Activated CD8-positive, alpha-beta memory T cell treated with anti-CD3 and anti-CD28 coated beads for 1 hour (primary cell): ENCODE measurements at places on chromosomes 2 and 18.

GRCh38 chr2:219057709-219058540, 2.8 kb downstream of the IHH start:
- DNase-seq = peak; percentile 34

DNA sequence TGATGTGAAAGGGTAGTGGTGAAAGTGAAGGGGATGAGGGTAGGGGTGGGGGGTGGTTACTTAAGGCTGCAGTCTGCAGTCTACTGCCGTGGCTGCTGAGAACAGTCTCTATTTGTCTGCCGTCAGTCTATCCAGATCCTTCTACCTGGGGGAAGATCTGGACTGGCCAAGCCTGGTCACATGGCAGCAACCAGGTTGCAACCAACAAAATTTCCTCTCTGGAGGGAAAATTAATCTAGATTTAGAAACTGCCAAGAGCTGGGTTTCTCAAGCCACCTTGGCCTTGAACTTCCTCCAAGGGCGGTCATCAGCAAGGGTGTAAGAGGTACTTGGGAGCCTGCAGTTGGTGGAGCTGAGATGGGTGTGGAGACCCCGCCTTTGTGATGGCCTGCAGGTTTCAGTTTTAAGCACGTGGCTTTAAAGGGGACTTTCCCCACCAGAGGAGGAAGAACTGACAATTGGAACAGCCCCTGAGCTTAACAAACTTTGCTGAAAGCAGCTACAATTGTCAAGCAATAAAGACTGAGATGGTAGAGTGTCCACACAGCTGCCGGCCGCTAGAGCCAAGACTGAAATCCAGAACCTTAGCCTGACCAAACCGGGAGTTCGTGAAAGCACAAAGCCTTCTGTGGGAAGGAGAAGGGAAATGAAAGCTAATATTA, 31.4 kb upstream of the KCMF1 start:
- DNase-seq = no peak

DNA sequence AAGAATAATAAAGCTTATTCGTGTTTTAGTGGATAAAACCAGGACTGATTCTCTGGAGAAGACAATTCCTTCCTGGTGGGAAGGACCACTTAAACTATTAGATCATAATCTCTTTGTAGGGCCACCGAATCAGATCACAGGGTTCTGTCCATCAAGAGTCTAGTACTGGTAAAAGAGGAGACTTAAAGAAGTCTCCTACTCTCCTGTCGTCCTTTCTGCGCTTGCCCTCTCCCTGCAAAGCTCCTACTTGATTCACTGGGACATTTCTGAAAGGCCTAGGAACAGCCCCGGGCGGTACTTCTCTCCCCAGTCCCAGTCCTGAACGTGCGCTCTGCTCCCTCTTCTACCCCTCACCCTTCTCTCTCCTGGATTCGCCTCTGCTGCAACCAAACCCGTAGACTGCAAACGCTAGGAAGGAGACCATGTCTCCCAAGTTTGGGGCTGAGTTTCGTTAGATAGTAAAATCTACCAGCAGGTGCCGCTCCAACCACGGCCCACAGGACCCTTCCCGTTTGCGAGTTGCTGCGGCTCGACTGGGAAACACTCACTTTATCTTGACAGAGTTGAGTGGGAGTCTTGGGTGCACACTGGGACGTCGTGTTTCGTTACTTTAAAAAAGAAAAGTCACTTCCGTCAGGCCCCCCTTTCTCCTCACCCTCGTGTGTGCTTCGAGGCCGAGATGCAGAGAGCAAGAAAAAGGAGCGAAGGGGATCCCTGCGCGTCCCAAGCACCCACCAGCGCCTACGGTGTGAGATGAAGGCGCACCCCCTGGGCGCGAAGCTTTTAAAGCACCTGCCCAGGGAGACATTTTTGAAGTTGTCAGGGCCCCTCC, 923 bp downstream of the FIGLA start:
- DNase-seq = peak; percentile 45

- DNase-seq = no peak
These were observed 5.0 kb downstream of the CNDP1 start for GRCh38 chr18:74539289-74539688.

DNA sequence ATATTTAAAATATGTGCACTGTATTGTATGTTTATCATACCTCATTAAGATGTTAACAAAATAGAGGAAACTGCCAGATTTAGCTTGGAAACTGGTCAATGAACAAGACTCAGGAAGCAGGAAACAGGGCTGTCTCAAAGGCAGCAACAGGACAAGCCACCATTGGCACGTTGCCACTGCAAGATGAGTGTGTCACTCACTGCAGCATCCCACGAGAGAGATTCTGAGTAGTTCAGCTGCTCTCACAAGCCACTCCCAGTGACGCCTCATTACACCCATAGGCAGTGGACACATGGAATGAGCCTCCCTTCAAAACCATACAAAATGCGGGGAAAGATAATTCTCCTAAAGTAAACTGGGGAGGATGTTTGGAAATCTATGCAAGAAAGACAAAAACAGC, 181.9 kb upstream of the DLGAP1 start:
- DNase-seq = no peak

DNA sequence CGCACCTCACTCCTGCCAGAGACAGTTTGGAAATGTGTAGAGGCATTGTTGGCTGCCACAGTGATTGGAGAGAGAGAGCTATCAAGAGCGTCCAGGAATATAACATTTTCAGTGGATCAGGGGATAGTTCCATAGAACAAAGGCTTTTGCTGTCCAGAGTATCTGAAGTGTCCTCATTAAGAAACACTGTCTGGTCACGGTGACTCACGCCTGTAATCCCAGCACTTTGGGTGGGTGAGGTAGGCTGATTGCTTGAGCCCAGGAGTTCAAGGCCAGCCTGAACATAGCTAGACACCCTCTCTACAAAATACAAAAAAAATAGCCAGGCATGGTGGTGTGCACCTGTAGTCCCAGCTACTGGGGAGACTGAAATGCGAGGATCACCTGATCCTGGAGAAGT, 231.1 kb downstream of the MBD5 start:
- DNase-seq = no peak

- DNase-seq = no peak
These were observed 236.4 kb downstream of the TNS1 start for GRCh38 chr2:217766356-217766755.

DNA sequence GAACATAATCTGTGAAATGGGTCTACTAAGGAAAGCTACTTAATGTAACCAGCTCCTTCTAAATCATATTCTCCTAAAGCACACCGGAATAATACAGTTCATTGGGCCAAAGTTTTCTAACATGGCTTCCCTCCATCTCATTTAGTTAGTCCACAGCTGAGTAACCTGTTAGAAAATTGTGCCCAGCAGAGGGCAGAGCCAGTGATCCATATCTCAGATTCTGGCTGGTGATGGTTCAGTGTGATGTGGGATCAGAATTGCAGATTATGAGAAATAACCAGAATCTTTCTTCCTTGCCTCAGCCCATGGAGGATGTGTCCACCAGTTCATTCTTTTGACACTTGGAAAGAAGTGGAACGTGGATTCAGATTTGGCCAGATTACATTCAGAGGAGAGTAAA, 9.4 kb upstream of the CTLA4 start:
- DNase-seq = no peak

DNA sequence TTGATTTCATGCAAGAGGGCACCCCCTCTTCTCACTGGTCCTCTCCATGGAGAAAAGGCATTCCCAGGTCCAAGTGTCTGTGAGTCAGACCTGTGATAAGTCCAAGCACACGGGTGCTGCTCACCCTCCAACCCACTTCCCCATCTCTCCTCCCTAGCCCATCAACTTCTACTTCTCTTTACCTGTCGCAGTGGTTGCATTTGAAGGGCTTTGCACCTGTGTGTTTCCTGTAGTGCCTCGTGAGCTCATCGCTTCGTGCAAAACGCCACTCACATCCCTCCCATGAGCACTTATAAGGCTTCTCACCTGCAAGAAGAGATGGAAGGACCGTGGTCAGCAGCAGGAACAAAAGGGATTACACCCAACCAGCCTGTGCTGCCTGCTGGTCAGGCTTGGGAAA, 77.5 kb downstream of the KLF7 start:
- no peak for DNase-seq

GRCh38 chr2:105239924-105240323, 1.6 kb upstream of the GPR45 start:
- DNase-seq = no peak

DNA sequence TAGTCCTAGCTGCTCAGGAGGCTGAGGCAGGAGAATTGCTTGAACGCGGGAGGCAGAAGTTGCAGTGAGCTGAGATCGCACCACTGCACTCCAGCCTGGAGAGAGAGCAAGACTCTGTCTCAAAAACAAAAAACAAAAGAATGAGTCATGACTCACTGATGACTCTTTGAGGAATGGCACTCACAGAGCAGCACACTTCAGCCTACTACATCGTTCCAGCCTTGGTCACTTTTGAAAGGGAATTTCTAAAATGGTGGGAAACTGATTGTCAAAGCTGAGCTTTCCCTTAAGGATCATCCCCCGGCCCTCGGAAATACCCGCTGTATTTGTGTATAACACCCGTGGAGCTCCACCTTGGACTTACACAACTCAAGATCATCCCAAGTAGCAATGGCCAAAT, 217.3 kb upstream of the HS6ST1 start:
- DNase-seq = no peak

DNA sequence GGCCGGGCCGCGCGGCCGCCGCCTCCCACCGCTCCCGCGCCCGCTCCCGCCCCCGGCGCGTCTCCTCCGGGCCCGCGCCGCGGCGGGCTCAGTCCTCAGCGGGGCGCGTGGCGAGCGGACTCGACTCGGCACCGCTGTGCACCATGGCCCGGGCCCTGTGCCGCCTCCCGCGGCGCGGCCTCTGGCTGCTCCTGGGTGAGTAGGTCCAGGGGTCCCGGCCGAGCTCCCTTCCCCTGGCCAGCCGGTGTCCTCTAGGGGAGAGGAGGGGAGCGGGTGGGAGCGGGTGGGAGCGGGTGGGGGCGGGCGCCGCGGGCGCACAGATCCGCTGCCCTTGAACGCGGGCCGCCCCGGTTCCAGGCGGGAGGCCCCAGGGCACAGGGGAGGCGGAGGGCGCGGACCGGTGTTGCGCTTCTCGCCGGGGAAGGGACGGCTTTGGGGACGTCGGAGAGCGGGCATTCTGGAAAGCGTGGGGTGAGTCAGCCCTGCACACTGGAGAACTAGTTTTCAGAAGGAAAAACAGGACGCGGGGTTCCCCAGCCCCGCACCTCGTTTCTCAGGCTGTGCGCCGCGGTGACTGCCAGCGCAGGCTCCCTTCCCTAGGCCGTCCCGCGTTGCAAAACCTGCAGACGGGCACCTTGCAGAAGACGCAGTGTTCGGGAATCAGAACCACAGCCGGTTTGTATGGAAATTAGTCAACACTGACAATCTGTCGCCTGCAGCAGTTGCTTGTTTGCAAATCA, at the start of gene RAMP1:
RAMP1 (plus strand) TSS at position 91 of the 740 bp plus-strand sequence; CDS start at position 144, 53 bp downstream.
- no peak for DNase-seq

GRCh38 chr2:45616658-45617411, 5.8 kb upstream of the SRBD1 start:
- DNase-seq = no peak

DNA sequence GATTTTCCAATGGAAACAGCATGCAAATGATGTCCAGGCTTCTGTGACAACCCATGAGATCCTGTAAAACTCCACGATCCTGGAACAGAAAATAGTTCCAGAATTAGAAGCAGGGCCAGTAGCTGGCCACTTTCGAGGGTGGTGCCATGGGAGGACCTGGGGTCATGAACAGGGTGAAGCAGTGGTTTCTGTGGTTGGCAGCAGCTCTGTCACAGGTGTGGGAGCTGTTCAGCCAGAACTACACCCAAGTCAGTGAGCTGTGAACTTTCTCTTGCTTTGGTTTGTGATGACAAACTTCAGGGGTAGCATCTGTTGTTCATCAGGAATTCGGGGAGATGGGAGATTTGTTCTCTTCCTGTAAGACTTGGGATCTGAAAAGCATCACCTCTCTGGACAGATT, 314.4 kb upstream of the NT5C1B start:
- no peak for DNase-seq

- no peak for DNase-seq
These were observed 673.8 kb downstream of the ARHGAP15 start for GRCh38 chr2:143802871-143803650.

GRCh38 chr2:84441036-84441435, 18.0 kb downstream of the SUCLG1 start:
- no peak for DNase-seq

- no peak for DNase-seq
These were observed 83.3 kb upstream of the POMC start for GRCh38 chr2:25251422-25252273.

DNA sequence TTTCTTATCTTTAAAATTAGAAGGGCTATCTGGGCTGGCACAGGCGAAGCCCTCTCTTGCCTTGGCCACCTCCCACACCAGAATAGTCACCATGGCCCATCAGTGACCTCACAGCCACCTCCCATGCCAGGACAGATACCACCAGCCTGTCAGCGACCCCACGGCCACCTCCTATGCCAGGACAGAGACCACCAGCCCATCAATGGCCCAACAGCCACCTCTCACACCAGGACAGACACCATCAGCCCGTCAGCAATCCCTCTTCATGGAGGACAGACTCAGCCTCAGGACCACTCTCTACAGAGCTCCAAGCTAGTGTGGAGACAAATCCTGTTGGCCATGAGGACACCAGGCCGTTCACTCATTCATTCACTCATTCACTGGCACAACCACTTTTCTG, 74.6 kb downstream of the ASB1 start:
- DNase-seq = no peak

DNA sequence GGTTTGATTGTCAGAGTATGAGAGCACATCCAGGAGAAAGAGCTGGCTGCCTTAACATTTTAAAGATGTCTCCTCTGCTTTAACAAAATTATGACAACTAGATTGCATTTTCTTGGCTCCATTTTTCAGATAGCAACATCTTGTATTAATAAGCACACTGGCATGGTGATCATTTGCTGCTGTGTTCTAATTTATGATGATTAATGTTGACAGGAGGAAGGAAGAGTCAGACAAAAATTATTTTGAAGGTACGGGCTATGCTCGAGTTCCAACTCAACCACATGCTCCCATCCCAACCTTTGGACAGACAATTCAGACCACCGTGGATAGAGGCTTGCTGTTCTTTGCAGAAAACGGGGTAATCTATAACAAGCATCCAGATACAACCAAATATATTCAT, 98.2 kb upstream of the TTC39C start:
- no peak for DNase-seq

- no peak for DNase-seq
These were observed 99.0 kb downstream of the NETO1 start for GRCh38 chr18:72768681-72769229.

- no peak for DNase-seq
These were observed 124.7 kb upstream of the PPP1CB start for GRCh38 chr2:28626891-28627421.

DNA sequence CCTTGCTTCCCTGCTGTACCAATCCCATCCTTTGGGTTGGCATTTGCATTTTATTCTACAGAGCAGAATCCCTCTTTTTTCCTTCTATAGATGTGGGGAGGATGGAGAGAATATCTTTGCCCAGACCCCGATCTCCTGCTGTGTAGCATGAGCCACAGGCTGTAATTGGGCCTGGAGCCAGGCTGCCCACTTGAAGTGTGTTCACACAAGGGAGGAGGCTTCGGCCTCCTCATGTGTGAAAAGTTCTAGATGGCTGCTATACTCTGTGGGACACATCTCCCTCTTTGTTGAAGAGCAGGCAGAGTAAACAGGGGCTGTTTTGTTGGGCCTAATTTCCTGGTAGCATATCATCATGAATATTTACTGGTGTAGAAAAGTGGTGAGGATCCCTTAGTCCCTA, 126.3 kb downstream of the XRCC5 start:
- DNase-seq = no peak
